ENCODE measurements at places on chromosomes 2 and 18.

- no peak for DNase-seq
These were observed 546.4 kb downstream of the LRRTM4 start for GRCh38 chr2:76975752-76976151.

GRCh38 chr2:161337247-161337646 is 29.0 kb downstream of the PSMD14 start:
- DNase-seq, result no peak

- DNase-seq, result no peak
These were observed 80.5 kb downstream of the HAUS1 start for GRCh38 chr18:46184727-46185126.

- no peak for DNase-seq
These were observed 35.5 kb upstream of the EDAR start for GRCh38 chr2:109024477-109024876.

- peak; percentile 10 for DNase-seq
These were observed at the start of gene FRZB for GRCh38 chr2:182866461-182867406. FRZB (minus strand) TSS chr2:182866637; CDS start chr2:182866552, 85 bp downstream.

- DNase-seq, result no peak
These were observed 1.6 kb downstream of the TIMM21 start for GRCh38 chr18:74149878-74150277.

- DNase-seq, result no peak
These were observed 200.7 kb upstream of the TNP1 start for GRCh38 chr2:217060516-217060915.

GRCh38 chr2:99756059-99756458 is 266.2 kb upstream of the REV1 start:
- no peak for DNase-seq

- DNase-seq, result no peak
These were observed 160.0 kb upstream of the PGAP1 start for GRCh38 chr2:197086500-197086899.

GRCh38 chr2:8636041-8636491 is 45.8 kb upstream of the ID2 start:
- no peak for DNase-seq

DNA sequence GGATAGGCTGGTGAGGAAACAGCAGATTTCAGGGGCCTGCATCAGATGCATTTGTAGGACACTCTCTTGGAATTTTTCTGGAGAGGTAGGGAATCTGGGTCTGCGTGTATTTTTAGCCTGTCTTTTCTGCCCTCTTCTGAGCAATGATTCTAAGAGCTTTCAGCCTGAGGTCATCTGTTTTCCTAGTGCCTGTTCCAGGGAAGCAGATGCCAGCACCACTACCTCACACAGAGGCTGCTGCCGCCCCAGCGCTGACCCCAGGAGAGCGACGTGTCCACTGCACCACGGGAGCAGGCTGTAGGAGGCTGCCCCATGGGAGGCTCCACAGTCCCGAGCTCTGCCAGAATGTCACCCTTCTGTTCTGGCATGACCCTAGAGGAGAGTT is 316.5 kb downstream of the CYP26B1 start:
- peak; percentile 33 for DNase-seq

GRCh38 chr18:63234841-63235240 is 84.7 kb downstream of the BCL2 start:
- no peak for DNase-seq

DNA sequence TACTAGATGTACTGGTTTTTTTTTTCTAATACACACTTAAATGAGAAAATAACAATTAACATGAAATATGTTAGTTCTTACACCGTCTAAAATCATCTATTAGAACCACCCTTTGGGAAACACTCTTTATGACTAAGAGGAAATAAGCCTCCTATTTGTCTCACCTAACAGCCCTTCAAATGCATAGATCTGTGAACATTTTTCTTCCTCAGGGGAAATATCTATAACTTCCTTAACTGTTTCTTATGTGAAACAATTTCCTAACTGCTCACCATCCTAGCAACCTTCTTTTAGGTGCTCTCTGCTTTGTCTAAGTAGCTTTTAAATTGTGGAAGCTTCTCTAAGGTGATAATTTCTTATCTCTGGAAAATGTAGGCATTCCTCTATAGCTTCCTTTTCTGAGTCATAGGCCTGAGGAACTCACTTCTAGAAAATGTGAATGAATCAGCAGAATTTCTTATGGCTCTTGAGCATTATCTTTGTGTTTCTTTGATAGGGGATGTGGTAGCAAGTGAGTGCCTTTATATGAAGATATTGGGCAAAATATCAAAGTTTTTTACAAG is 56.1 kb downstream of the CNTNAP5 start:
- DNase-seq, result no peak

DNA sequence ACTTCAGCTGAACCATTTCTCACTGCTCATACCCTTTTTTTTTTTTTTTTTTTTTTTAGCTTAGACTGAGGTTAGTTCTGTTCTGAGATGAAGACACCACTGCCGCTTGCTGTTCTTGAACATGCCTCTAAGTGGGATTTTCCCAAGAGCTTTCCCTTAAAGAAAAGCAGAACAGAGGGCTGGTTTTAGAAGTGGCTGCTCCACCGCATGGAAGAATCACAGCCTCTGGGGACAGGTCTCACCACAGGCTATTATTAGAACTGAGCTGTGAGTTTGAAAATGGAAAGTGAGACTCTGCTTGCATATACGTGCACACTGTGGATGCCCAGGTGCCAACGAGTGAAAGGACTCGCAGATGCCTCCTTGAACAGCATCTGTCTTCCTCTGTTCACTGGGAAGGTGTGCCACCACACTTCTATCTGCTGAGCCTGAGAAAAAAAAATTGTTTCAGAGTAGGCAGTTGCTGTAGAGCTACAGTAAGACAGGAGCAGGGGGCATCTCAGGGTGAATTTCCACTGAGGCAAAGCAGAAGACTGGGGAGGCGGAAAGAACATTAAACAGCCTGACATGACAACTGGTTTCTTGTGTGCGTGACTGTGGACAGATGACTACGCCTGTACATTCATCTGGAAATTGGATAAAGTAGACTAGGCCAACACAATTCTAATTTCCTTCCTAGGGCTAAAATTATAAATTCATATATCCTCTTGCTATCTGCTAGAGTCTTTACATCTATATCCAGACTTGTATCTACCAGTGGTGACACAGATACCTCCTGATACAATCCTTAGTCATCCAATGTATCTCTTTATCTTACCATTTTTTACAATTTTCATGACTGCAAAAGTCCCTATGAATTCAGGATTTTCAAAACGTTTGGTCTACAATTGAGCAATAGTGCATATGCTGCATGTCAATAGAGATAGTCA is 1045.7 kb upstream of the CELF4 start:
- DNase-seq, result no peak

- peak; percentile 22 for DNase-seq
These were observed 5.7 kb downstream of the GREB1 start for GRCh38 chr2:11539317-11540147.

DNA sequence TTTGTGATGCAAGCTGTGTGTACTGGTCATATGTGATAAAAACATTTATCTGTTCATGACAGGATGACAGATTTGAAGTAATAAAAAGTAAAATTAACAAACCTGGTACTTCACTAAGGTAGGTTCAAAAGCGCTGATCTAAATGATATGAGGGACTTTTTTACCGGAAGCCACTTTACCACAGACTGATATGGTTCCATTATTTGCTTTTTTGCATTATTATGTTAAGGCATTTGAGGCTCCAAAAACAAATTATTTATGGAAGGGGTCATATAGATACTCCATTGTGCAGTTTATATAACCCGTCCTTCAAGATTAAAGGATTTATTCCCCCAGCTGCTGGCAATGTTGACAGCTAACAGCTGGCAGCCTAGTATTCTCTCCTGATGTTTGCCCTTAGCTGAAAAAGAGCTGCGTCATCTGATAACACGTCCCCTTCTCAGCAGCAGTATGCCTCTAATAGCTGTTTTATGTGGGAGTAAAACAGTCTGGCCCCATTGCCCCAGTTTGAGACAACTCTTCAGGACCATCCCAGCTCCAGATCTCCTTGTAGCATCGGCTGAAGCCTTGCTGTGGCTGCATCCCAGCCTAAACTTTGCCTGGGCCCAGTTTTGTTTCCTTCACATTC is 84.8 kb upstream of the XIRP2 start:
- DNase-seq, result no peak

DNA sequence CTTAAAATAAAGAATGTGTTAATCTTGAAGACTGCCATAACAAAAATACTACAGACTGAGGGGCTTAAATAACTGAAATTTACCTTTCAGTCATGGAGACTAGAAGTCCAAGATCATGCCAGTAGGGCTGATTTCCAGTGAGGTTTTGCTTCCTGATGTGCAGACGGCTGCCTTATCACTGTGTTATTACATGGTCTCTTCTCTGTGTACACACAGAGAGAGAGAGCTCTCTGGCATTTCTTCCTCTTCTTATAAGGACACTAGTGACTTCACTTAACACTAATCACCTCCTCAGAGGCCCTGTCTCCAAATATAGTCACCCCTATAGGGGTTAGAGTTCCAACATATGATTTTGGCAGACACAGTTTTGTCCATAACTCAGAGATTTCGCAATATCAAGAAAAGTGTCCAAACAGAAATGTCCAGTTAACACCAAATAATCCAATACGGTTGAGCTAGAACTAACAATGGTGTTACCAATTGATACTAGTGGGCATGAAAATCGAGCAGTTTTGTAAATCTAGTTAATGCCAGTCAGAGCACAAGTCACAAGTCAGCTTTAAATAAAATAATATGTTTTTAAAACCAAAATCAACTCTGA is 399.8 kb downstream of the ADCYAP1 start:
- no peak for DNase-seq

GRCh38 chr2:178796079-178796677 is 11.0 kb downstream of the TTN start:
- DNase-seq, result peak; percentile 10
